Spinal cord (tissue), 10 donors: ENCODE measurements at places on chromosomes 12 and 14. TPM values are rescaled to one million over a fixed set of nuclear protein-coding genes. Genes with fewer than 3 reads are reported as not detected.

KRT82 gene
- total RNA-seq = not detected

PCED1B gene
- 1.2 TPM for total RNA-seq

CCDC197 gene
- not detected for total RNA-seq

C12orf54 gene
- 0.40 TPM for total RNA-seq

HOXC12 gene
- not detected for total RNA-seq

JAG2 gene
- 17.3 TPM for total RNA-seq

NOVA1 gene
- total RNA-seq = 58.2 TPM

SALL2 gene
- total RNA-seq = 47.0 TPM

SLC5A8 gene
- total RNA-seq = 0.22 TPM

AJUBA gene
- total RNA-seq = 27.7 TPM

LRTM2 gene
- total RNA-seq = 1.4 TPM

KRT72 gene
- 0.10 TPM for total RNA-seq

SPTB gene
- 31.1 TPM for total RNA-seq

SMIM41 gene
- total RNA-seq = 0.33 TPM

CCDC63 gene
- not detected for total RNA-seq

CLEC4A gene
- total RNA-seq = 2.9 TPM

SLC17A8 gene
- 13.2 TPM for total RNA-seq

NTF3 gene
- 1.4 TPM for total RNA-seq

LHX5 gene
- total RNA-seq = 1.6 TPM

COX8C gene
- not detected for total RNA-seq

SLC6A12 gene
- total RNA-seq = 21.9 TPM

LPAR5 gene
- total RNA-seq = 2.5 TPM

NGB gene
- 9.6 TPM for total RNA-seq

KRT80 gene
- total RNA-seq = not detected

FIGNL2 gene
- 0.40 TPM for total RNA-seq

GZMB gene
- total RNA-seq = 0.17 TPM

GLI1 gene
- total RNA-seq = 5.4 TPM

NKX2-1 gene
- 0.39 TPM for total RNA-seq

CDKN3 gene
- total RNA-seq = 16.3 TPM

RTN1 gene
- 114 TPM for total RNA-seq

CHPT1 gene
- 53.1 TPM for total RNA-seq

SNW1 gene
- 43.0 TPM for total RNA-seq

TAS2R8 gene
- total RNA-seq = 0.89 TPM

ADCY4 gene
- 9.0 TPM for total RNA-seq

HCAR3 gene
- total RNA-seq = 1.3 TPM

C14orf132 gene
- total RNA-seq = 60.5 TPM

ALG10B gene
- 15.0 TPM for total RNA-seq

FAM90A1 gene
- 0.22 TPM for total RNA-seq

EFCAB11 gene
- total RNA-seq = 7.5 TPM

TAS2R46 gene
- total RNA-seq = 2.1 TPM

OR10AD1 gene
- not detected for total RNA-seq

FBLN5 gene
- 33.0 TPM for total RNA-seq

IL23A gene
- total RNA-seq = not detected

SRP54 gene
- 73.1 TPM for total RNA-seq

SCN8A gene
- total RNA-seq = 80.2 TPM

CLEC2D gene
- total RNA-seq = 11.1 TPM

SERPINA12 gene
- not detected for total RNA-seq

ACVRL1 gene
- 8.4 TPM for total RNA-seq

PLEKHG7 gene
- total RNA-seq = not detected

B4GALNT1 gene
- 19.7 TPM for total RNA-seq

NFE2 gene
- total RNA-seq = 5.6 TPM

KRT77 gene
- 0.10 TPM for total RNA-seq

ASCL1 gene
- 7.6 TPM for total RNA-seq

TAMALIN gene
- 27.1 TPM for total RNA-seq
